Caco-2 (cell line): ENCODE measurements at places on chromosomes 3 and 15. TPM values are rescaled to one million over a fixed set of nuclear protein-coding genes. Genes with fewer than 3 reads are reported as not detected.

DNA sequence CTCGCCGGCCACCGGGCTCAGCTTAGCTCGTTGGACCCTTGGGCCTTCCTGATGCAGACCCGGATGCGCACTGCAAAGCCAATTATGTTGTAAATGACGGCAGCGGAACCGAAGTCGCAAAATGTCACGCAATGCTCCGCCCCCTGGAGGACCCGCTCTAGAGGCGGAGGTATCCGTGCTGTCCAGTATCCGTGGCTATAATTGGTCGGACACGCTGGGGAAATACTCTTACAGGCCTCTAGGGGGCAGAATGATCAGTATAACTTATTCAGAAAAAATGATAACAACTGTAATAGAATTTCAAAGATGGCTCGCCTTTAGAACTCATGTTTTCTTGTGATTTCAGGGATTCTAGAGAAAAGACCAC is at the start of gene PRR23B:
Gene PRR23B, minus strand, starts transcription at position 59 of the 367 bp plus-strand sequence. CDS start 265 bp downstream, outside the sequence.
- H3K4me1 ChIP-seq = no peaks in the 10 kb centered on the region
- H3K27ac ChIP-seq = no peak within 1 kb of the TSS
- H3K4me3 ChIP-seq = no peak within 1 kb of the TSS
- no peaks in the 10 kb centered on the region for H3K27me3 ChIP-seq
- DNase-seq = no peak

DNA sequence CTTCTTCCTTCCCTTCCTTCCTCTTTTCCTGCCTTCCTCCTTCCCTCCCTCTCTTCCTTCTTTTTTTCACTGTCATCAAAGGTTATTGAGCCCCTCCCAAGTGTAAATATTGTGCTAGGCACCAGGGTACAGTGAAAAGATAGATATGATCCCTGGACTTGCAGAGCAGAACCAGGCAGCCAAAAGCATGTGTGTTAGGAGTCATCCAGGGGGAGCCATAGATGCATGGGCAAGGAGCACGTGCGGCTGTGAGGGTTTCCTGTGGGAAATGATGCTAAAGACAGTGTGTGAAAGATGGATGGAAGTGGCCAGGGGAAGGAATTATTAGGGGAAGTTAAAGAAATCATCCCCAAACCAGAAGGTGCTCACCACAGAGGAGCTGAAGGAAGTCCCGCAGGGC is 65.2 kb downstream of the NR2F2 start:
- no peaks in the 10 kb centered on the region for H3K27me3 ChIP-seq
- H3K4me3 ChIP-seq = no peak overlapping the region
- DNase-seq = no peak
- H3K27ac ChIP-seq = no peak overlapping the region

GRCh38 chr15:43390723-43391122 is 19.8 kb downstream of the TUBGCP4 start:
- no peaks in the 10 kb centered on the region for H3K27me3 ChIP-seq
- H3K36me3 ChIP-seq = no peaks in the 10 kb centered on the region
- H3K27ac ChIP-seq = peak overlapping the region; percentile 12
- DNase-seq = no peak
- no peaks in the 10 kb centered on the region for H3K4me1 ChIP-seq

DNA sequence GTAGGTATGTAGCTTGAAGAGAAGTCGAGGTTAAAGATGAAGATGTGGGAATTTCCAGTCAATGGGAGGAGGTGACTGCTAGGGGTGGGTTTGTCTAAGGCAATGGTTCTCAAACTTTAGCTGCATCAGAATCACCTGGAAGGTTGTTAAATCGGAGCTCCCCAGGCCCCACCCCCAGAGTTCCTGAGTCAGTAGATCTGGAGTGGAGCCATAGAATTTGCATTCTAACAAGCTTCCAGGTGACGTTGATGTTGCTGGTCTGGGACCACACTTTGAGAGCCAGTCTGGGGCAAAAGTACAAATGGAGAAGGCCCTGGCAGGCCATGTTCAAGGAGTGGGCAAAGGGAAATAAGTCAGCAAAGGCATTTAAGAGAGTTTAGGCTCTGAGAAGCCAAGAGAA is 69.1 kb downstream of the CMTM8 start:
- no peaks in the 10 kb centered on the region for H3K27me3 ChIP-seq
- no peak for DNase-seq
- no peak overlapping the region for H3K27ac ChIP-seq
- no peak overlapping the region for H3K4me3 ChIP-seq
- H3K36me3 ChIP-seq = no peaks in the 10 kb centered on the region

DNA sequence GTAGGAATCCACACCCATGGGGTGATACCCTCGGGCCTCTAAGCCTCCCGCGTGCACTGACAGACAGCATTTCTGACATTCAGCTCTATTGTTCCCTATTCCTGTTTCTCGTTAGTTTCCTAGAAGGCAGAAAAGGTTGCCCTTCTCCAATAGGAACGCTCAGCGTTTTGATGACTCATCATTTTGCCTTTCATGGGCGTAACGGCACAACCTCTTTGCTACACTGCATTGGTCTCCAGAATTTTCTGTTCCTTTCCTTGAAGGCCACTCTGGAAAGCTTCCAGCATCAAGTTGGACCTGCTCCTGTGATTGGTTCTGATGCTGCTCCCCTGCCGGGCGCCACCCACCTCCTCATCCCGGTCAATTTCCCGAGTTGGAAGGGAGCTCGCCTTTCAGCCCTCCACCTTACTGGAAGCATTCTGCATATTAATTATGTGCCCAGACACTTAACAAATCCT is 13.0 kb upstream of the TNK2 start:
- H3K36me3 ChIP-seq = no peaks in the 10 kb centered on the region
- no peak for DNase-seq
- H3K27me3 ChIP-seq = no peaks in the 10 kb centered on the region
- no peak overlapping the region for H3K27ac ChIP-seq
- H3K4me3 ChIP-seq = no peak overlapping the region

DNA sequence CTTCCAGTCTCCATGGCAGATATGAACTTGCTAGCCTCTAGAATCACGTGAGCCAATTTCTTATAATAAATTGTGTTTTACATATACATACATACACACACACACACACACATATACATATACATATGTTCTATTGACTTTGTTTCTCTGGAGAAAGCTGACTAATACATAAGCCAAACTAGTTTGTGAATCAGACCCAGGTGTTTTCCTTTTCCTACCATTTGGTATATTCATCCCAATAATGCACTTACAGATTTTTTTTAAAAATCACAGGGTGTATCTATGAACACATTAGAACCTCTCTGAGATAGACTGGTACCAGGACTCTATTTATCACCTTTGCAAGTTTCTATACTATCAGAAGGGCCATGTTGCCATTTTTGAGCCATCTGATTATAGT is 122.9 kb upstream of the KCNH8 start:
- no peaks in the 10 kb centered on the region for H3K27me3 ChIP-seq
- H3K4me1 ChIP-seq = no peaks in the 10 kb centered on the region

- no peak overlapping the region for H3K4me3 ChIP-seq
- H3K27me3 ChIP-seq = no peaks in the 10 kb centered on the region
- peak overlapping the region; percentile 41 for H3K27ac ChIP-seq
- no peaks in the 10 kb centered on the region for H3K36me3 ChIP-seq
- peaks cover 26% of the 10 kb centered on the region for H3K4me1 ChIP-seq
- peak; percentile 51 for DNase-seq
Observed at GRCh38 chr15:77569729-77570125, 63.0 kb downstream of the LINGO1 start.

GRCh38 chr3:129614435-129614834 is 8.0 kb upstream of the PLXND1 start:
- H3K36me3 ChIP-seq = no peaks in the 10 kb centered on the region
- H3K27me3 ChIP-seq = no peaks in the 10 kb centered on the region
- DNase-seq = no peak
- peaks cover 16% of the 10 kb centered on the region for H3K4me1 ChIP-seq
- no peak overlapping the region for H3K27ac ChIP-seq

- no peaks in the 10 kb centered on the region for H3K4me1 ChIP-seq
- H3K36me3 ChIP-seq = no peaks in the 10 kb centered on the region
Observed at GRCh38 chr15:73515527-73515926, 72.6 kb downstream of the REC114 start.

GRCh38 chr3:44120721-44121582 is 120.7 kb upstream of the TOPAZ1 start:
- no peak overlapping the region for H3K4me3 ChIP-seq
- no peak for DNase-seq
- no peaks in the 10 kb centered on the region for H3K27me3 ChIP-seq
- peaks cover 23% of the 10 kb centered on the region for H3K4me1 ChIP-seq
- H3K27ac ChIP-seq = no peak overlapping the region

- no peak overlapping the region for H3K4me3 ChIP-seq
- H3K36me3 ChIP-seq = no peaks in the 10 kb centered on the region
Observed at GRCh38 chr3:11371747-11372146, 99.5 kb downstream of the ATG7 start.

DNA sequence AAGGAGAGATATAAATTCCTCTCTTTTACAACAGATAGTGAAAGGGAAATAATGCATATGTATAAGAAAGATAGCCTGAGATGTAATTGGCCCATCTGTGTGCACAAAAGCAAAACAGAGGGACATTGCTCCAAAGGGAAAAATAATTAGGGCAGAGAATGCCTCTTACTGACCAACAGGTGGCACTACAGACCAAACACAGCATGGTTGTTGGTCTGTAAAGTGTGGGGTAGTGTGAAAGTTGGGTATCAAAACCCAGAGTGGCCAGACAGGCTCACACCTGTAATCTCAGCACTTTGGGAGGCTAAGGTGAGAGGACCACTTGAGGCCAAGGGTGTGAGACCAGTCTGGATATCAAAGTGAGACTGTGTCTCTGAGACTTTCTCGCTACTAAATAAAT is 4.5 kb upstream of the TLNRD1 start:
- no peak overlapping the region for H3K4me3 ChIP-seq
- no peak for DNase-seq
- no peaks in the 10 kb centered on the region for H3K4me1 ChIP-seq
- no peaks in the 10 kb centered on the region for H3K27me3 ChIP-seq

DNA sequence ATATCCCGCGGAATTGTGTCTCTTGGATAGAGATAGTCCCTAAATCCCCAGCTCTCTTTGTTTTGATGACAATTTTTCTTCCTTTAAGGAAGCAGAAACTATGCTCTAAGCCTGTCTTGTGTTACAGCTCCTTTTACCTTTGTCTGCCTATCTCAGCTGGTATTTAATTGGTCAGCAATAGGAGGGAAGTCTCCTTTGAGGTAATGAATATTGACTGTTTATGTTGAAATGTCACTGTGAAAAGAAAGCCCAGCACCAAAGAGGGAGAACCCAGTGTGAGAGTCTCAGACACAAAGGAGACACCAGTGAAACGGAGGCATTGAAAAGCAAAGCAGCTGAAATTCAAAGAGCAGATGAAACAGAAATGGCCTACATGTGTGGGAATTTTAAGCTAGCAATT is 372.6 kb downstream of the NR2F2 start:
- DNase-seq = no peak
- no peaks in the 10 kb centered on the region for H3K4me1 ChIP-seq
- no peak overlapping the region for H3K27ac ChIP-seq
- no peaks in the 10 kb centered on the region for H3K27me3 ChIP-seq
- no peak overlapping the region for H3K4me3 ChIP-seq
- no peaks in the 10 kb centered on the region for H3K36me3 ChIP-seq

GRCh38 chr3:39521456-39521855 is 54.0 kb downstream of the MOBP start:
- H3K27me3 ChIP-seq = no peaks in the 10 kb centered on the region
- H3K36me3 ChIP-seq = no peaks in the 10 kb centered on the region
- no peaks in the 10 kb centered on the region for H3K4me1 ChIP-seq

- H3K27ac ChIP-seq = no peak overlapping the region
- no peak overlapping the region for H3K4me3 ChIP-seq
- no peak for DNase-seq
- H3K4me1 ChIP-seq = no peaks in the 10 kb centered on the region
- H3K36me3 ChIP-seq = no peaks in the 10 kb centered on the region
Observed at GRCh38 chr15:97045666-97046421, 715.3 kb downstream of the NR2F2 start.

DNA sequence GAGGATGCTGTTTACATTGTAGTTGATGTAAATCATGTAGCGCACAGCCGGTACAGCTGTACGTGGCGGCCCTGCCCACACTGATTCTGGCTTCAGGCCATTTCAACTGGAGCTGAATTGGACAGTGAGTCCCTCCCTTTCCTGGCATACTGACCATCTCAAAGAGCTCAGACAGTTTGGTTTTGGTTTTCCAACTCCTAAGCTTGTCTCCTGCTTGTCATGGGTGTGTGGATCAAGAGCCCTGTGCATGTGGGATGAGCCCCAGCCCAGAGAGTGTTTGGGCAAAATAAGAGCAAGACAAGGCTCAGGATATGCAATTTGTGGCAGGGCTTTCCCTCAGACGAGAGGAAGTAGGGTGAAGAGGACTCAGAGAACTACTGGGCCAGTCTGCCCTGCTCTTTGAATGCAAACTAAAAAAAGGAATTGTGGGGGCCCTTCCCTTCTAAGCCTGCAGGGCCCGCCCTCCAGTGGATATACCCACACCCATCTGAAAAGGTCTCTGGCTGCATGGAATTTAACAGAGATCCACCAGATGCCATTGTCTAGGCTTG is 13.3 kb downstream of the ITGA11 start:
- no peak overlapping the region for H3K4me3 ChIP-seq
- H3K27ac ChIP-seq = peak overlapping the region; percentile 34
- H3K36me3 ChIP-seq = no peaks in the 10 kb centered on the region; the same call in 1 of the 2 replicates
- no peak for DNase-seq

GRCh38 chr15:99981191-99981647 is 248.0 kb upstream of the LYSMD4 start:
- H3K36me3 ChIP-seq = no peaks in the 10 kb centered on the region
- H3K27me3 ChIP-seq = no peaks in the 10 kb centered on the region
- H3K27ac ChIP-seq = no peak overlapping the region
- no peaks in the 10 kb centered on the region for H3K4me1 ChIP-seq
- no peak for DNase-seq
- H3K4me3 ChIP-seq = no peak overlapping the region

GRCh38 chr3:86801921-86802320 is 189.0 kb downstream of the VGLL3 start:
- no peak overlapping the region for H3K27ac ChIP-seq
- H3K4me3 ChIP-seq = no peak overlapping the region
- no peaks in the 10 kb centered on the region for H3K27me3 ChIP-seq
- no peak for DNase-seq

GRCh38 chr3:43126536-43126935 is 20.7 kb upstream of the POMGNT2 start:
- H3K36me3 ChIP-seq = no peaks in the 10 kb centered on the region
- DNase-seq = no peak
- no peak overlapping the region for H3K27ac ChIP-seq

GRCh38 chr3:117017135-117017894 is 307.7 kb downstream of the TUSC7 start:
- H3K27me3 ChIP-seq = no peaks in the 10 kb centered on the region
- H3K36me3 ChIP-seq = no peaks in the 10 kb centered on the region

GRCh38 chr15:64229129-64229724 is 66.4 kb upstream of the PPIB start:
- DNase-seq = no peak
- H3K27me3 ChIP-seq = no peaks in the 10 kb centered on the region
- no peak overlapping the region for H3K27ac ChIP-seq

GRCh38 chr15:55224892-55225291 is 28.2 kb upstream of the RSL24D1 start:
- no peak overlapping the region for H3K4me3 ChIP-seq
- H3K27ac ChIP-seq = no peak overlapping the region
- peaks cover 19% of the 10 kb centered on the region for H3K4me1 ChIP-seq
- no peaks in the 10 kb centered on the region for H3K27me3 ChIP-seq
- DNase-seq = no peak

The C3orf20 gene
- total RNA-seq = 0.09 and 0.19 TPM in 2 replicates

The IL17RE gene
- 77.3 and 82.9 TPM in 2 replicates for total RNA-seq

The HYAL1 gene
- total RNA-seq = 2.3 and 2.6 TPM in 2 replicates

The CRABP1 gene
- 113 and 116 TPM in 2 replicates for total RNA-seq

The IGF2BP2 gene
- 75.9 and 80.8 TPM in 2 replicates for total RNA-seq

The INTS14 gene
- total RNA-seq = 37.7 and 38.2 TPM in 2 replicates

The SV2B gene
- not detected in 2 replicates for total RNA-seq

The UPK1B gene
- total RNA-seq = 0.46 and 0.50 TPM in 2 replicates

The ACKR4 gene
- not detected in 2 replicates for total RNA-seq

The SNTN gene
- total RNA-seq = not detected in 2 replicates

The TNNC1 gene
- total RNA-seq = 36.1 and 40.5 TPM in 2 replicates

The ERC2 gene
- 0.54 and 0.84 TPM in 2 replicates for total RNA-seq
